Kidney (tissue), 22 donors: ENCODE measurements at places on chromosomes 7 and 10.

DNA sequence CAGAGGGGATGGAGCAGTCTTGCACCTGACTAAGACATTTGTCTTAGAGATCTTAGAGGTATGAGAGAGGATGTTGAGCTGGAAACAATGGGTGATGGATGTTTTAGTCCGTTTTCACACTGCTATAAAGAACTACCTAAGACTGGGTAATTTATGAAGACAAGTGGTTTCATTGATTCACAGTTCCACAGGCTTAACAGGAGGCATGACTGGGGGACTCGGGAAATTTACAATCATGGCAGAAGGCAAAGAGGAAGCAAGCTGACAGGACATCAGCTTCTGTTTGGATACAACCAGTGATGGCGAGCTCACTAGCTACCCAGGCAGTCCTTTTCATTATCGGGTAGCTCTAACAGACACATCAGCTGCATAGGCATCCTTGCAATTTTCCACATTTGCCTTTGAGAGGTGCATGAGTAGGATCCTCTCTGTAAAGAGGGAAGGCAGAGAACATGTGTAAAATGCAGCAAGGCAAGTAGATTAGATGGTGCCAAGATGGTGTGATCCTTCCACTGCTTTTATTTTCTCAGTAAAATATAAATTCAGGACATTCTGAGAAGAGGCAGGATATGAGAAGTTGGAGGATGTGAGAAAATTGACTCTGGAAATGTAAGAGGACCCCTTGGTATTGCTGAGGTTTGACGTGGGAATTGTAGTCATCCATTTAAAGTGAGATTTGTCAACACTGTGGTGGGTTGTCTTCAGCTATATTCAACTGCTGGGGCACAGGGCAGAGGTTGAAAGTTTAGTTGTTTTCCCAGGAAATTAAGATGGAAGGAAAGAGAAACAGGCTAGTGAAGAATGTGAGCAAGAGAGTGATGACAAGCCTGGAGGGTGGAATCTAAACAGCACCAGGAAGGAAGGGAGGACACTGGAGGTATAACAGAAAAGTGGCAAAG, 1140.0 kb upstream of the AUTS2 start:
- DNase-seq: no peak

- no peak for DNase-seq
Measured at GRCh38 chr10:95553674-95554073, 7.5 kb downstream of the SORBS1 start.

DNA sequence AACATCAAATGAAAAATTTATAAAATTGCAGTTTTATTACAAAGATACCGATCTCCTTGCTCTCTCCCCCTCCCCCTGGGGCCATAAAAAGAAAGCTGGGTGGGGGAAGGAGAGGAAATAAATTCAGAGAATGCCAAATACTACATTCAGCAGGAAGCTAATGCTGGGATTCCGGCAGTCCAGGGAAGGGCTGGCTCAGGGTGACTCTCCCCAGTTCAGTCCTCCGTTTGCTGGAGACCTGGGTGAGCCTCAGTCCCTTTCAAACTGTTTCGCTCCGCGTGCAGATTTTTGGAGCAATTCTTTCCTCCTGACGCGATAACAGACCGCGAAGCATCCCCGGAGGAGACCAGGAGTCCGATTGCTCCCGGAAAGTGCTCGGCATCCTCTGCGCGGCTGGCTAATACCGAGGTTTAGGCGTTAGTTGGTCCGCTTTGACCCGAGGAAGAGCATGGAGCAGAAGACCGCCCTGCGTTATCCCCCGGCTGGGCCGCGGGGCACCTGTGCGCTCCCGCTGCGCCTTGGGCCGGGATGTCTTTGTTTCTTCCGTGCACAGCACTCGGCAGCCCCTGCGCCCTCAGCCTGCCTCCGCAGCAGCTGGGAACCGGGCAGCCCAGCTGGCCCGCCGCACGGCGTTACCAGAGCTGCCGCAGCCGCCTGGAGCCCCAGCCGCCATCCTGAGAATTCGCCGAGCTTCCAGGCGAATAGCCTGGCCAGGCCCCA, 3.9 kb upstream of the HOXA2 start:
- peak; percentile 80 for DNase-seq

DNA sequence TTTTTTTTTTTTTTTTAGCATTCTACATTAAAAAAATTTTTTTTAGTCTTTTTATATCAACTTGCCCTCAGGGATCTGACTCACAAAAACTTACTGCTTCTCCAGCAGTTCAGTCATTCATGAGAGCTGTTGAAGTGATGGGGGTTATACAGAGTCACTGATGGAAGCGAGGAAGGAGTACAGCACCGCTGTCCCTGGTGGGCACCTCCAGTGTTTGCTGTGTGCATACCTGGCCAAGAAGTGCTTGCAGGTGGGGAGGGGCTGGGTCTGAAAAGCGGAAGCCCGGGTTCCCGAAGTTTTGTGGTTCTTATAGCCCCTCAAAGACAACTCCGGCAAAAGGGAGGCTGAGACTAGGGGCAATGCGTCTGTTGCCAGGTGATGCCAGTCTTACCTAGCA, 46.2 kb downstream of the MINDY4 start:
- DNase-seq: no peak

GRCh38 chr10:61708846-61709245, 46.1 kb downstream of the CABCOCO1 start:
- DNase-seq: no peak

DNA sequence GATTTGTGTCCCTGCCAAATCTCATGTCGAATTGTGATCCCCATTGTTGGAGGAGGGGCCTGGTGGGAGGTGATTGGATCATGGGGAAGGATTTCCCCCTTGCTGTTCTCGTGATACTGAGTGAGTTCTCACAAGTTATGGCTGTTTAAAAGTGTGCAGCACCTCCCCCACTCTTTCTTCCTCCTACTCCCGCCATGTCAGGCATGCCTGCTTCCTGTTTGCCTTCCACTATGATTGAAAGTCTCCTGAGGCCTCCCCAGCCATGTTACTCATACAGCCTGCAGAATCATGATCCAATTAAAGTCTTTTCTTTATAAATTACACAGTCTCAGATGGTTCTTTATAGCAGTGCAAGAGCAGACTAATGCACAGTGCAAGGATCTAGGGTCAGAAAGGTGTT, 75.4 kb downstream of the CALD1 start:
- DNase-seq: no peak

DNA sequence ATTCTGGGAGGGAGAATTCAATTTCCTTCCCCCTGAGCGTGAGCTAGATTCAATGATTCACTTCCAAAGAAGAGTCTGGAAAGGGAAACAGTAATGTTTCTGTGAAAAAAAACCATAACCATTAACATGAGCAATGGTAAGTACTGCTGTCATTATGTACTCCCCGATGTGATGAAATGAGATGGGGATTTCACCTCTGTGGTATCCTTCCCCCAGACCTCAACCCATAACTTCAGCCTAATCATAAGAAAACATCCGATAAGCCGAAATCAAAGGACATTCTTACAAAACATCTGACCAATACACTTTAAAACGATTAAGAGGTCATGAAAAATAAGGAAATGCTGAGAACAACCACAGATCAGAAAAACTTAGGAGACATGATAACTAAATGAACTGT, 27.2 kb downstream of the EZH2 start:
- no peak for DNase-seq

- DNase-seq: no peak
Measured at GRCh38 chr7:88322151-88322550, 15.5 kb upstream of the STEAP4 start.

- no peak for DNase-seq
Measured at GRCh38 chr7:11804621-11805020, 27.4 kb downstream of the THSD7A start.

- DNase-seq: no peak
Measured at GRCh38 chr7:8205537-8205936, 56.4 kb downstream of the ICA1 start.

DNA sequence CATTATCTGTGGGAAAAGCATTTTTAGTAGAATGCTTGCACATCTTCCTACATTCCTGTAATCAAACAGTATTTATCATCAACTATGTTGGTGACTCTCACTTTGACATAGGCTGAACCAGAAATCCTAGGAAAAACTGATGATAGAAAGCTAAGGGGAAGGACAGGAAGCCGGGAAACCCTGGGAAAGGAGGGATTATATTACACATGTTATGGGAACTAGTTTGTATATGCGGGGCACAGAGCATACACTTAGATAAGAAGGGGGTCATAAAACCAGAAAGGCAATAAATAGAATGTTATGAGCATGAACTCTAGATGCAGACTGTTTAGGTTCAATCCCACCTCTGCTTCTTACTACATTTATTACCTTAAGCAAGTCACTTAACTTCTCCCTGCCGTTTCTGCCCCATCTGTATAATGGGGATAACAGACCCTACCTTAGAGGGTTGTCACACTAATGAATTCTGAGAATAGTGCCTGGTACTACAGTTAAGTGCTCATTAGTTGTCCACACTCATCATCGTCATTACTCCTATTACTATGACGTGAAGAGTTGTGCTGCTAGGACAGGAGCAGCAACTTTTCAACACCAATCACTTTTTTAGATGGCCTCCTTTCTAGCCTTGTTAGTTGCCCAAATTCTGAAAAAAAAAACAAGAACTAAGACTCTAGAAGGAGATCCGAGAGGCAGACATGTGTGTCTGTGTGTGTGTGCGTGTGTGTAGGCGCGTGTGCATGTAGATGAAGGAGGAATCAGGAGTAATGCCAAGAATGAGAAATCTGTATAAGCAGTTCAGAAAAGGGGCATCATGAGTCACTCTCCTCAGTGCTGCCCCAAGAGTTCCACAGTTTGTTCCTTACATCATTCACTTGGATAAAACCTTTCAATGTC, 52.2 kb downstream of the KMT2C start:
- DNase-seq: no peak

- DNase-seq: no peak
Measured at GRCh38 chr10:22372917-22373316, 27.6 kb downstream of the SPAG6 start.

DNA sequence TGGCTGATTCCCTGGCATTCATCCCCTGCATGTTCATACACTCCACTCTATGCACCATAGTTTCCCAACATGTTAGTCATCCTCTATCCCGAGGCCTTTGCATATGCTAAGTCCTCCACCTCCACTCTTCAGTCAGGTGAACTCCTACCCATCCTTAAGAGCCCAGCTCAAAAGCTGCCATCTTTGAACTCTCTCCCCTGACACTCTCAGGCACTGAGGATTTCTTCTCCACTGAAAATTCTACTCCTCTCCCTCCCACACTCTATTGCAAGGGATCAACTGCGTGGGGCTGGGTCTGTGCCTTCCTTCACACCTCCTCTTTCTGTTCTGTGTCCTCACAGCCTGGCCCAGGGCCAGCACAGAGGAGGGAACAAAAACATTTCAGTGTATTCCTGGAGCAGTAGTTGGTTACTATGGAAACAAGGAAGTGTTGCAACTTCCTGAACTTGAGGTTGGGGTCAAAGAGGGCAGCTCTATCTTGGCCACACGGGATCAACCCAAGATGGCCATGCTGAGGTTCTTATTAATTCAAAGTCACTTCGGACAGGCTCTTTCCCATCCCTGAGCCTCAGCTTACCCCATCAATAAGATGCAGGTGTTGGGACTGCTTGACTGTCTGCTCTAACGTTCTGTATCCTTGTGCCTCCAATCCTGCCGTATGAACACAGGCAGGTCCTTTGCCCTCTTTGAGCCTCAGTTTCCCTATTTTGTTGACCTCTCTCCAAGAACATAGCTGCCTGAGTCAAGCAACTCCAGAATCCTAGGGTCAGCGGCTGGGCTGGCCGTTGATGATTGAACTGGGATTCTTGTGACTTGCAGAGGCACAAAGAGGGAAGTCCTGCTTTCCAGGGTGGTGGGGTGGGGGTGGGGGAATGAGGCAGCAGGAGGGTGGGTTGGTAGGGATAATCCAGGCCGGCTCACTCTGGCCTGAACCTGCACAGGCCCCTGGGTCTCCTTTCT, 15.5 kb downstream of the ZMIZ1 start:
- DNase-seq: peak; percentile 72

- DNase-seq: no peak
Measured at GRCh38 chr10:61363006-61363405, 90.2 kb downstream of the TMEM26 start.

- DNase-seq: no peak
Measured at GRCh38 chr7:110522061-110522760, 568.7 kb upstream of the LRRN3 start.

DNA sequence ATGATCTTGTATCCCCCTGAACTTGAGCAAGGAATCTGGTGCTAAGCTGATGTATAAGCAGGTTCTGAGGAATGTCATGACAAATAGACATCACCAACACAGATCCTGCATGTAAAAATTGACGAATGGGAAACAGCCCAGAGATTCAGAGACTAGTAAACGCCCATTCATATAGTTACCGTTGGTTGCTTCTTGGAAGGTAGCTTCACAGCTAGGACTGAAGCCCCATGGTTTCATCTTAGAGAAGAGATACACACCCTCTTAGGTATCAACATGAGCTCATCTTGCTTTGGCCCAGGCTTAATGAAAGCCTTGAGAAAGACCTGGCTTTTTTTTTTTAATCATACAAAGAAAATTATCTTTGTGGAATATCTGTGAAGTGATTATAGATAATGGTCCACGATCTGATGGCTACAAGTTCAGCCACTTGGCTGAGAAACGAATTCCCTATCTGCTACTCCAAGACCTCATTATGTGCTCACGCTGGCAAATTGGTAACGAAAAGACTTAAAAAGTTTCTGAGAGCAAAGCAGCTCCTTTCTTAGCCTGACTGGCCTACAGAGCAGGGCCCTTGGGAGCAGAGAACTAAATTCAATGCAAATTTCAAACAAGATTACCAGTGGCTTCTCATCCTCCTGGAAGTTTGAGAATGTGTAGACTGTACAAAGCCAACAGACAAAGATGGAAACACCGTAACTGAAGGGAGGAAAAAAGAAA, 181.1 kb downstream of the NRP1 start:
- no peak for DNase-seq

DNA sequence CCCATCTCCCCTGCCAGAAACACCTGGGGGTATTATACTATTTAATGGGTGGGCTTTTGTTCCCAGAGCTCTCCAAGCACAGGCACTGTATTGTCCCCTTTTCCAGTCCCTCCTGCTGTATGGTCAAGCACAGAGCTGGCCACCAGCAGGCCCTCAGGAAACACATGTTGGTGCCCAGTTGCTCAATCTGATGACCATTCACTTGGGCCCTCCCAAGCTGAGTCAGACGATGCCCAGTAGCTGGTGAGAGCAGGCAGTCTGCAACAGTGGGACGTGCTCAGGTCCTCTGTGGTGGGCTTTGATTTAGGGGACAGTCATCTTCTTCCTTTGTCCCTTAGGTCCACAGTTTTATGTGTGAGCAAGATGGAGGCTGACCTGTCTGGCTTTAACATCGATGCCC, 11.8 kb downstream of the SFXN2 start:
- no peak for DNase-seq

GRCh38 chr7:111841596-111842205, 279.4 kb upstream of the IMMP2L start:
- no peak for DNase-seq

GRCh38 chr7:144957998-144958397, 122.1 kb upstream of the TPK1 start:
- peak; percentile 4 for DNase-seq

DNA sequence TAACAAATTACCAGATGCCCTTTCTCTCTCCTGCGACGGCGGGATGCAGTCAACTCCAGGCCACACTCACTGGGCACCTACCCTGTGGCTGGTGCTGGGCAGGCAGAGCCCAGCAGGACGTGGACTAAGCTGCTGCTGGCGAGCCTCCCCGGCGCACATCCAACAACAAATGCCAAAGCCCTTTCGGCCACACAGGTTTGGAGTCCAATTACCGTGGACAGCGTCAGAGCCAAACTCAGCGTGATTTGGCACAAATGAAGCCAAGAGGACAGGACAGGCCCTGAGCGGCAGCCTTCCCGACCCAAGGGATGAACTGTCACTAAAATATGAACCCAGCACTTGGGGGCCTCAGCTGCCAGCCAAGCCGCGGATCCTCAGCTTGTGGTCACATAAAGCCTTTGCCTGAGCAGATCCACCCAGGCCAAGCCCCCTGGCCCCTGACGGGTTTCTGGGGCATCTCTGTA, 28.4 kb downstream of the DAGLB start:
- DNase-seq: no peak

GRCh38 chr10:71251319-71251718, 38.9 kb downstream of the UNC5B start:
- no peak for DNase-seq
